NCI-H460 (cell line): ENCODE measurements at places on chromosomes 3 and 15. TPM values are rescaled to one million over a fixed set of nuclear protein-coding genes. Genes with fewer than 3 reads are reported as not detected.

Gene ATP13A4
- not detected in 2 replicates for total RNA-seq

Gene CSNK1G1
- total RNA-seq = 17.5 and 20.7 TPM in 2 replicates

Gene AADAC
- total RNA-seq = 6.2 and 7.8 TPM in 2 replicates

Gene RNU5B-1
- not detected in 2 replicates for total RNA-seq

Gene MAP4
- total RNA-seq = 52.1 and 53.4 TPM in 2 replicates

Gene DUOX1
- total RNA-seq = not detected in 2 replicates

Gene CHST13
- total RNA-seq = not detected in 2 replicates

Gene ATP11B
- 30.8 and 33.2 TPM in 2 replicates for total RNA-seq

Gene FETUB
- total RNA-seq = not detected in 2 replicates

Gene LMAN1L
- not detected in 2 replicates for total RNA-seq

Gene ACP3
- 0.50 and 0.78 TPM in 2 replicates for total RNA-seq

Gene MINAR1
- total RNA-seq = 0.61 and 0.84 TPM in 2 replicates

Gene FAIM
- 22.0 and 25.0 TPM in 2 replicates for total RNA-seq

Gene CNTN3
- total RNA-seq = 0.84 and 1.5 TPM in 2 replicates

Gene PCSK6
- total RNA-seq = 20.2 and 22.4 TPM in 2 replicates

Gene SKOR1
- total RNA-seq = 0.05 and 0.17 TPM in 2 replicates

DNA sequence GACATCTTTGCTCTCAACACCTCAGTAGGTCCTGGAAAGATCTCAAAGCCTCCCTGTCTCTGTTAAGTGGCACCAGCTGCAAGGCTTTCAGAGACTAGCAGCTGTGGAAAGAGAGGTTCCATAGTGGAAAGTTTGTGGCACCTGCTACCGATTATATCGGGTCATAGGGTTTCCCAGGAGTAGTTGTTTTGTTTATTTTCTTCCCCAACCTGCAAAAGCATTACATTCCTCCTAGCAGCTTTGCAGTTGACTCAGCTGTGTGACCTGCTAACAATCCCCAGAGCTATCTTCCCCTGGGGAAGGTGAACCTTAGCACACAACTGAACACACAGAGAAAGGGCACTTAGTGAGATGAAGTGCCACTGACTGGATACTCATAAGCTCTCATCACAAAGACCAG lies 598.9 kb upstream of the GRM7 start:
- no peak for DNase-seq

GRCh38 chr3:138761002-138761401 lies 73.7 kb downstream of the PIK3CB start:
- DNase-seq = no peak

DNA sequence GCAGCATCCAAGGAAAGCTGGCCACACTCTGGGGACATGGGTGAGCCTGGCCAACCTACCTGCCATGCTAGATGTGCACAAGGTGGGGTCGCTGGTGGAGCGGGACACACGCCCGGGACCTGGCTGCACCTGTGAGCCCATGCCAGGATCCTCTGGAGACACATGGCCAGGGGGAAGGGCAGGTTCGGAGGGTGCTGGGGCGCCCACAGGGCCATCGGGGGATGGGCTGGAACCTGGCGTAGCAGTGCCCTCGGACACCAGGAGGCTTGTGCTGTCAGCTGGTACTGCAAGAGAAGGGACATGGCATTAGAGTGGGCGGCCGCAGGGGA lies 143.4 kb downstream of the NSMCE3 start:
- DNase-seq = no peak

- no peak for DNase-seq
These were observed 19.6 kb downstream of the ZIC1 start for GRCh38 chr3:147428754-147429153.

DNA sequence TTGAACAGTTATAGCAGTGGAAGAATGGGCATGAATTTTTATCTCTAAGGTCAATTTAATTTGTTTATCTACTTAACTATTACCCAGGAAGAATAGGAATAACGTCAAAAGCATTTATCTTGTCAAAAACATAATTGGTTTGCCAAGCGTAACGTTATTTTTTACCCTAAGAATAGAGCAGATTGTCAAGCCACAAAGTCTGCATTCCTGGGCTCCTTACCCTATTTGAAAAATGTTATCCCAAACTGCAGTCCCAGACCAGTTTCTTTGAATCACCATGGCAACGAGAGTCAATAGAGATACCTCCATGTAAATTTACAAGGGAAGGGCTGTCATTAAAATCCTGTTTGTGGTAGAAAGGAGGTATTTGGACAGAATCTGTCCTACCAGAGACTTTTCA lies 61.1 kb downstream of the CPNE4 start:
- DNase-seq = no peak

DNA sequence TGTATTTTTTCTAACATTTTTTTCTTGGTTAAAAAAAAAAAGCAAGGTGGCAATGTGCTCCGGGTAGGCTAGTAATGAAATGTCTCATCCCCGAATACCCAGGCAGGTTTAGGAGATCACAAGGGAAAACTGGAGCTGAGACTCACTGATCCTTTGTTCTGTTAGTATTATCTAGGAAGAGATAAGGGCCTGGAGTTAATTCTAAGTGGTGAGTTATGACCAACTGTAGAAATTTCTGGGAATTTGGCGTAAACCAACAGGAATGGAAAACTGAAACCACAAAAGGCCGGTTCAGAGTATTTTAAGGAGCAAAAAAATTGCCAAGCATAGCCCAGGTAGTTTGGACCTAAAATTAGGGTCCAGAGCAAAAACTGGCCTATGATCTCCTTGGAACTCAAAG lies 12.4 kb downstream of the PPM1M start:
- no peak for DNase-seq

DNA sequence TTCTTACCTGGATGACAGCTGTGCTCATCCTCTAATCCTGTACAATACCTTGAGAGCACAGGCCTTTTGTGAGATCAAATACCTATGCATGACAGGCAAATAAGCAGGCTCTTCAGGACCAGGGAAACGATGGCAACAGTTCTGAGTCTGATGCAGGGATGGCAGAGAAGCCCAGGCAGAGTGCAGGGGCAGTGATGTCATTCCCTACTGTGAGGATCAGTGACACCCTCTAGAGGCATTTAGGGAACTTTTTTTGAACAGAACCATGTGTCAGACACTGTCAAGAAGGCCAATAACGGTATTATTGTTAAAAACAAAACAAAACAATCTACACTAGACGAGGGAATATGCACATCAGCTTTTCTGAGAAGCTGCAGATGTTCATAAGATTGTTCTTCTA lies 314.8 kb upstream of the CTDSPL start:
- DNase-seq = peak; percentile 6

DNA sequence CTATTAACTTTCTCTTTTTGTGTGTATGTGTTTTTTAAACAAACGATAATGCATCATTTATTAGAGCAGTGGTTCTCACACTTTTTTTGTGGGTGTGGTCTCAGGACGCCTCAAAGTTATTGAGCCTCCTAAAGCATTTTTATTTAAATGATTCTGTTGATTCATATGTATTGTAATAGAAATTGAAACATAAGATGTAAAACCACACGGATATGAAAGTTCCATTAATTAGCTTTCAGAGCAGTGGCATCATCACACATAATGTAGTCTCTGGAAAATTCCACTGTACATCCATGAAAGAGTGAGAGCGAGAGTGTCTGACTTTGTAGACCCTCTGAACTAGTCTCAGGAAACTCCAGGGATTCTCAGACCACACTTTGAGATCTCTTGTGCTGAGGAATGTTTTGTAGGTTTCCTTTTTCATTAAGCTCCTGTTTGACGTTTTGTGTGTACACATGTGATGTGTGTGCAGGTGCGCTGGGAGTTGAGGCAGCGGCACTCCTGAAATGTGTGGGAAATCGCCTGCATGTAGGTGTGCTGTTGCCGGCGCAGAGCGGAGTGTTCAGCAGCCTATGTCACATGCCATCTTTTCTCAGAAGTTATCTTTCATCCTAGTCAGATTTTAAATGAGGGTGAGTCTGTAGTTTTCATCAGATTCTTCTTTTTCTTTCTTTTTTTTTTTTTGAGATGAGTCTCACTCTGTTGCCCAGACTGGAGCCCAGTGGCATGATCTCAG lies 5.3 kb upstream of the TRAK1 start:
- no peak for DNase-seq

GRCh38 chr3:36416599-36416998 lies 36.3 kb downstream of the STAC start:
- DNase-seq = no peak

- DNase-seq = no peak
These were observed 23.7 kb upstream of the FURIN start for GRCh38 chr15:90844696-90845095.

GRCh38 chr3:23206366-23206765 lies 3.2 kb downstream of the UBE2E2 start:
- no peak for DNase-seq

- DNase-seq = no peak
These were observed 64.4 kb downstream of the P2RY1 start for GRCh38 chr3:152899306-152899705.

DNA sequence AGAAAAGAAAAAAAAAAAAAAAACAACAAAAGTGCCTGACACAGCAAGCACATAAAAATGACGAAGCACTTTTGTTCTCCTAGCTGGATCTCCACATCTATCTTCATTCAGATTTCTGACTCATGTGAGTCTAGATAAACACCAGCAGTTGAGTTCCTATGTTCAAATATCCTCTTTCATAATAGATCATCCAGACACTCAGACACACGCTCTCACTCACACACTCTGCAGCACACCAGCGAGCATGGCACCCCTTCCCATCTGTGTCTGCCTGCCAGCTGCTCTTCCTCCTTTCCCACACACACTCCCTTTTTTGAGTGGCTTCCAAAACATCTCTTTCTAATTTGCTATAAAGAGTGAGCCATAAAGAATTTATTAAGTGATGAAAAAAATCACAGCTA lies 19.8 kb upstream of the CELF6 start:
- peak; percentile 39 for DNase-seq

DNA sequence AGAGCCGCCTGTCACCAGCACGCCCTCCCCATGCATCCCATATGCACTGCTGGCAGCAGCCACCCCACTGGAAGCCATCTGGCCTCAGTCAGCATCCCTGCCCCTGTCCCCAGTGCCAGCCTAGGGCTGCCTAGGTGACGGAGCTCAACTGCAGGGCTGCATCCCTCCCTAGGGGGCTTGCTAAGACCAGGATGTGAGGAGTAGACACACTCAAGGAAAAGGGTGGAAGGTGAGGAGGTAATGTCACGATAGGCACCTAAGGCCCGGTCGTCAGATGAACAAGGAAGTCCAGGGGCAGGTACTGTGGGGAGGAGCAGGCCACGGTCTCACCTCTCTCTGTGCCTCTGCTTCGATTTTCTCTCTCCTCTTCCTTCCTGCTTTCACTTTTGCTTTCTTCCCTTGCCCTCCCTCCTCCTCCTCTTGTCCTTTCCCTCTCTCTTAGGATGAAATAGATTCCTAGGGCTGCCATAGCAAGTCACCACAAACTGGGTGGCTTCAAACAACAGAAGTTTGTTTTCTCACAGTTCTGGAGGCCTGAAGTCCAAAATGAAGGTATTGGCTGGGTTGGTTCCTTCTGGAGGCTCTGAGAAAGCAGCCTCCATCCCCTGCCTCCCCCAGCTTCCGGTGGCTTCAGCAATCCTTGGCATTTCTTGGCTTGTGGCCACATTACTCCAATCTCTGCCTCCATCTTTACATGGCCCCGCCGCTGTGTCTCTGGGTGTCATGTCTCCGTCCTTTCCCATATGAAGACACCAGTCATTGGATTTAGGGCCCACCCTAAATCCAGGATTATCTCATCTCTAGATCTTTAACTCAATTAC lies 298.3 kb downstream of the SHQ1 start:
- DNase-seq = no peak

- DNase-seq = no peak
These were observed 266.4 kb upstream of the TBC1D5 start for GRCh38 chr3:18008706-18009368.

DNA sequence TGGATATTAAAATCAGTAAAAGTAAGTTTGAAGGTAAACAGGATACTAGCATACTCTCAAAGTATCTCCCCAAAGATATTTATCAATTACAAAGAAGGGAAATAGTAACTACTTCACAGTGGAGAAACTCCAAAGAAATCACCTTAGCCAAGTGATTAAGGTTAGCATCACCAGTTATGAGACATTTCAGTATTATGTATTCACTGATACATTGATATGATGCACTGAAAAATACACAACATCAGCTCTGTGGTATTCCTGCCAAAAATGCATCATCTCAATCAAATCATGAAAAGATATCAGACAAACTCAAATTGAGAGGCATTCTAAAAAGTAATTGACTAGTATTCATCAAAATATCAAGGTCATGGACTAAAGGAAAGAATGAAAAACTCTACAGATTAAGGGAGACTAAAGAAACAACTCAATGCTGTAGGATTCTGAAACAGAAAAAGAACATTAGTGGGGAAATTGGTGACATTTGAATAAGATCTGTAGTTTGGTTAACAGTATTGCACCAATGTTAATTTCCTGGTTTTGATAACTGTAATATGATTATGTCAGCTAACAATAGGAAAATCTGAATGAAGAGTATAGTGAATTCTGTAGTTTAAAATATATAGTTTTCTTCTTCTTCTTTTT lies 215.4 kb downstream of the UACA start:
- DNase-seq = no peak

- no peak for DNase-seq
These were observed 64.3 kb upstream of the MEX3B start for GRCh38 chr15:82110144-82110543.

DNA sequence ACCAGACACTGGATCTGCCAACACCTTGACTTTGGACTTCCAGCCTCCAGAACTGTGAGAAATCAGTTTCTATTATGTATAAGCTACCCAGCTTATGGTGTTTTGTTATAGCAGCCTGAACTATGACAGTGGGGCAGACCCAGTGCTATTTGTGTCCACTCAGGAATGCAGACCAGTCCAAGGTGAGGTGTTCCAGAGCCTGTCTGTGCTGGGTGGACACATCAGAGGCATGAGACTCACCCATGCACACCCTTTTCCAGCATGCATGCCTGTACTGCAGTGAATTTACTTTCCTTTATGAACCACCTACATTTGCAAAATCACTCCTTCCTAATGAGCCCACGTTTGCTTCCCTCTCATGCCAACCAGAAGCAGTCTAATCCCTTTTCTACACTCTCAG lies 27.6 kb upstream of the DET1 start:
- DNase-seq = no peak

GRCh38 chr15:100049936-100050876 lies 291.6 kb downstream of the ADAMTS17 start:
- DNase-seq = no peak

DNA sequence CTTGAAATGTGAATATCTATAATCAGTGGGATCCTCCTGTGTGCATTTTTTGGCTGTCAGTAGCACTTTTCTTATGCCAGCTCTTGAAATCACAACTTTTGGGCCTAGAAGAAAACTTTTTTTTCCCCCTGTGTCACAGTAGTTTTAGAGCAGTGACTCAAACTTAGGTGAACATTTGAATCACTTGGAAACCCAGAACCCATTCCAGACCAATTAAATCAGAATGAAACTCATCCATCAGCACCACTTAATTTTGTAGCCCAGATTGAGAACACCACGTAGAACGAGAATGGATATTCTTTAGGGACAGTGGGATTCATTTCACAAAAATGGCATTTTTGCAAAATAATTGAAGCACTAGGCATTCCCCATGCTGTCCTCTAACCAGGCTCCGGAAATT lies 224.8 kb upstream of the NANOGP8 start:
- DNase-seq = no peak
